Tibial nerve (tissue), 4 donors: ENCODE measurements at places on chromosomes 2 and 18.

DNA sequence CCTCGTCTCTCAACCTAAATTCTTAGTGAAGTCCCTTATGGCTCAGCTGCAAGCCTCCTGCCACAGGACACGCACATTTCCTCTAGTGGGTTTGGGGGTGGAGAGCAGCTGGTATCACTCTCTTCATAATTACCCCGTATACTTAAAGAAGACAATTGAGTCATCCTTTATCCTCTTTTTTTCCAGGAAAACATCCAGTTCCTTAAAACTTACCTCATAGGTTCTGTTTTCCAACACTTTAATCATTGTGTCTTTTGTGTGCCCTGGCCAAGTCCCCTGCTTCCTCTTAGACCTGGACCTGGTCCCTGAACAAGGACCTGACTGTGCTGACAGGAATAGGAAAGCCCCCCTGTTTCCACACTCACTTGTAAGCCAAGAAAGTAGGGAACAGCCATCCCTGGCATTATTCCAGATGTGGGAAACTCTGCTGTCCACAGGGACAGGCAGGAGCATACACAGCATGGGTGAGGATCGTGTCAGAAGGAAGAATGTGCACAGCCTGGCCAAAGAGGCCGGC, 42.3 kb upstream of the MYO1B start:
- H3K27me3 ChIP-seq = no peaks in the 10 kb centered on the region
- H3K36me3 ChIP-seq = no peaks in the 10 kb centered on the region
- no peak for DNase-seq
- H3K4me1 ChIP-seq = no peaks in the 10 kb centered on the region
- no peak overlapping the region for H3K27ac ChIP-seq
- H3K4me3 ChIP-seq = no peak overlapping the region

- H3K36me3 ChIP-seq = no peaks in the 10 kb centered on the region
- no peaks in the 10 kb centered on the region for H3K4me1 ChIP-seq
- no peaks in the 10 kb centered on the region for H3K27me3 ChIP-seq
- H3K27ac ChIP-seq = no peak overlapping the region
These were observed 16.0 kb upstream of the B3GNT7 start for GRCh38 chr2:231379266-231380215.

DNA sequence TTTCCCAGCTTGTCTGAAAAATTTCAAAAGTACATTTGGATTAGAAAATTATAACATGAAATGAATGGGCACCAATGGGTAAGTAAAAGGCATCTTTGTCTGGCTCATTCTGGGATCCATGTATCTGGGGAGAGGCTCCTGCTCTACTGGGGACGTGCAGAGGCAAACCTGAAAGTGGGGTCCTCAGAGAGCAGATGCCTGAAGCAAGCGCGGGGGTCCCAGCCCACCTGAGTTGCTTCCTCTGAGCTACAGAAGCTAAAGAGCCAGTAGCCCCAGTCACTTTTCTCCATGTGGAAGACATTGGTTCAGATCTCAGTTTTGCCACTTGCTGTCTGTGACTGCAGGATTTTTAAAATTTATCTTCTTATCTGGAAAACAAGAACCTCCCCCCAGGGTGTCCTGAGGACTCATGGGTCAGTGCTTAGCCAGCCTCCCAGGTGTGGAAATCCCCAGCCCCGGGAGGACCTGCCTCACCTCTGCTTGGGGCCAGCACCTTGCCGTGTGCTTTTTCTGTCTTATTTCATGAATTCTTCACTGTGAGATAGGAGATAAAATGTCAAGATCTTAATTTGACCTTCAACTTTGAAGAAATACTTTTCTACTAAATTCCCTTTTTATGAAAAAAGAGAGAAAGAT, 25.1 kb upstream of the ODC1 start:
- H3K4me1 ChIP-seq = no peaks in the 10 kb centered on the region
- DNase-seq = no peak
- no peaks in the 10 kb centered on the region for H3K36me3 ChIP-seq
- H3K27ac ChIP-seq = no peak overlapping the region

DNA sequence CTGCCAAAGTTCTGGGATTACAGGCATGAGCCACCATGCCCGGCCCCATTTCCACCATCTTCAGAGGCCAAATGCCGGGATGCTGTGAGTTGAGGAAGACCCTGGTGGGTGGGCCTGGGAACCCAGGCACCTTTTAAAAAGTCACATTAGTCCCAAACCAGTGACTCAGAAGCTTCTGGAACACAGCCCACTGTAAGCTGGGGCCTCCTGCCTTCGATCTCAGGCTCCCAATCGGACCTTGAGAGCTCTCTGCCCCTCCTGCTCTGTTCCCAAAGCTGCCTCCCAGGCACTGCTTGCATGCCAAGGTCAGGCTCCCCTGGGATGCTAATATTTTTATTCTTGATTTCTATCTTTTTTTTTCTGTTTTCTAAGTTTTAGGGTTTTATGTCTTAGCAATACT, 4.2 kb downstream of the ADCY3 start:
- H3K4me3 ChIP-seq = no peak overlapping the region
- H3K4me1 ChIP-seq = peaks cover 46% of the 10 kb centered on the region
- H3K36me3 ChIP-seq = peaks cover 16% of the 10 kb centered on the region
- no peaks in the 10 kb centered on the region for H3K27me3 ChIP-seq
- peak overlapping the region; percentile 83 for H3K27ac ChIP-seq
- DNase-seq = no peak

DNA sequence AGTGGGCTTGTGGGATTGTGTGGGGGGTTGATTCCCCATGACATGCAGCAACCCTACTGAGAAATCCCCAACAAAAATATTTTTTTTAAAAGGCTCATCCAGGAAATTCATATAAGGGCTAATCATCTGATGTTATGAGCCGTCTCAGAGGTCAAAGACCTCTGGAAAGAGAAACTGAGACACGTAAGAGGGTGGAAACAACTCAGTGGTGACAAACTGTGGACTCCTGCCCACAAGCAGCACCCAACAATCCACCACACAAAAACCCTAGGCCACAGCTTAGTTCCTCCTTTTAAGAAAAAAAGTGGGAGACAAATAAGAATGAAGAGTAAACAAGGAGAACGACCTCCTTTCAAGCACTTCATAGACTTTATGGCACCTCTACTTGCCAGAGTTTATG, 1096.1 kb upstream of the NRXN1 start:
- no peak overlapping the region for H3K4me3 ChIP-seq
- no peak overlapping the region for H3K27ac ChIP-seq
- no peaks in the 10 kb centered on the region for H3K36me3 ChIP-seq
- no peak for DNase-seq
